Activated CD4-positive, CD25-positive, alpha-beta regulatory T cell (primary cell): ENCODE measurements at places on chromosomes 3 and 15.

GRCh38 chr3:158260392-158260791 lies 150.5 kb downstream of the RSRC1 start:
- DNase-seq: no peak

DNA sequence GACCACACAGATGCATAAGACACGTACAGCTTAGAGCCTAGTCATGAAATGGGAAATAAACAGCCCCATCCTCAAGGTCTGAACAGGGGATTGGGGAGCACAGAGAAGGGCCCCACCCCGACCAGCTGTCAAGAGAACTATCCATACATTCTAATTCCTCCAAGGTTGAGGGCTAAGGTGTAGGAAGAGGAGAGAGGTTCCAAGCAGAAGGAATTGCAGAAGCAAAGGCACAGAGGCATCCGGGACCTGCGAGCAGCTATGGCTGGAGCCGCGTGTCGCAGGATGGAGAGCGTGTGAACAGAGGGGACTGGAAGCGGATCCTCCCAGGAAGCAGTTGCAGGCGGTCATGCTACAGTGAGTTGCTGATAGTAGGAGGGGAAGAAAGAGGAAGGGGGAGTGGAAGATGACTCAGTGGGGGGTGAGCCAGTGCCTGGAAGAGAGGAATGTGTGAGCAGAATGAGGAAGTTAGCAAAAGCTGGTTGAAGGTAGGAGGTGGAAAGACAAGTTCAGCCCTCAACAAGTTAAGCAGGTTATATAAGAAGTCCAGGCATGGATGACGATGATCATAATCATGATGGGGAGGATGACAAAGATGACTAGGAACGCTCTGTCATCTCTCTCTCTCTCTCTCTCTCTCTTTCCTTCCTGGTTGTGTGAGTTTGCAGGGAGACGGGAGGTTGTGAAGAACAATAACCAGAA lies 89.7 kb downstream of the LIPC start:
- DNase-seq: no peak

GRCh38 chr3:153820035-153820434 lies 301.2 kb upstream of the ARHGEF26 start:
- DNase-seq: no peak

DNA sequence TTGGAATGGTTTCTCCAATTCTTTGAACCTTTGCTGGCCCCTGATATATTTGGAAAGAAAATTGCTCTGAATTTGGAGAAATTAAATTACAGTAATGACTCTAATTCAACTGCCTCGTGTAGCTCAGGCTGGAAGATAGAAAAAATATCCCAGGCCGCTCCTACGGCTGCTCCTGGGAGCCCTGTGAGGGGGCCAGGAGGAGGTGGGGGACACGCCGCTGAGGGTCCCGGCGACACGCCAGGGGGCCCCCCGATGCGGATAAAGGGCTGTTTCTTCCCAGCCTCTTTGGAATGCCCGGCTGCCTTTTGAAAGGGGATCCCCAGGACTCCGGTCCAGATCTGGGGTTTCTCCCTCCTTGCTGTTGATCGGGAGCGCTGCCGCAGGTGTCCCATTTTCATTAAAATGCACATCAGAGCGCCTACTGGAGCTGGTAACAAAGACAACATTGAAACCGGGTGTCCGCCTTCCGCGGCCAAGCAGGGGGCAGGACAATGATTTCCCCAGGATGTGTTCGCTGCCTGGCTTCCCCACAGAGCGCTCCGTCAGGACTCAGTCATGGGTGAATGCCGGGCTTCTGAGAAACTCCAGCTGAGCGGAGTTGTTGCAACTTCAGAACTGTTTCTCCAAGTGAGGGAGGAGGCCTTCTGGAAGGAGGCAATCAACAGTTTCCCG lies 200.1 kb upstream of the KBTBD8 start:
- no peak for DNase-seq

GRCh38 chr15:101657968-101658784 lies 6.0 kb upstream of the TM2D3 start:
- DNase-seq: no peak

- no peak for DNase-seq
These were observed 23.7 kb downstream of the CPN2 start for GRCh38 chr3:194327218-194328052.

GRCh38 chr15:80749589-80749988 lies 29.6 kb upstream of the CEMIP start:
- DNase-seq: no peak
